ENCODE measurements at places on chromosomes 13 and 19.

DNA sequence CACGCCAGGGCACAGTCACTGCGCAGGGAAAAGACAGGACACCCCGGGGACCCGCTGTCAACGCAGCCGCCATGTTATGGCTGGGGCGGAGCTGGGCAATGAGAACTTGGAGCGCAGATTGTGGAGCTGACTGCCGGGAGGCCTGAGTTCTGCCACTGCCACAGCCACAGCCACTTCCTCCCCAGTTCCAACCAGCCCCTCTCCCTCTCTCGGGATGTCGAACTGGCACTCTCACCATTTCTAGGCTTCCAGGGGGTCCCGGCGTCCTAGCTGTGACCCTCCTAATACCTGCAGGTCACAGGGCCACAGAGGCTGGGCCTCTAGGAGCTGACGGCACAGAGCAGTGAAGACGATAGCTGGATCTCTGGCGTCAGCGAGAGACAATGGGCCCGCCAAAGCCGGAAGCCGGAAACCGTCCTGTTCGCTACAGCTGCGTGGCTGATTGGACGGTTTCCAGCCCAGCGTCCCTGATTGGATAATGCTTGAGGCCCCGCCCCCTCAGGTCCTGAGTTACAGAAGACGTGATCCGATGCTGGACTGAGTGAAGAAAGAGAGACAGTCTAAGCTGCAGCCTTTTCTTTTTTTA lies at the start of gene ZNF506:
Gene ZNF506, minus strand, starts transcription at position 385 of the 586 bp plus-strand sequence. Its CDS starts 147 bp downstream, at position 238.
- peak; percentile 97 for DNase-seq

DNA sequence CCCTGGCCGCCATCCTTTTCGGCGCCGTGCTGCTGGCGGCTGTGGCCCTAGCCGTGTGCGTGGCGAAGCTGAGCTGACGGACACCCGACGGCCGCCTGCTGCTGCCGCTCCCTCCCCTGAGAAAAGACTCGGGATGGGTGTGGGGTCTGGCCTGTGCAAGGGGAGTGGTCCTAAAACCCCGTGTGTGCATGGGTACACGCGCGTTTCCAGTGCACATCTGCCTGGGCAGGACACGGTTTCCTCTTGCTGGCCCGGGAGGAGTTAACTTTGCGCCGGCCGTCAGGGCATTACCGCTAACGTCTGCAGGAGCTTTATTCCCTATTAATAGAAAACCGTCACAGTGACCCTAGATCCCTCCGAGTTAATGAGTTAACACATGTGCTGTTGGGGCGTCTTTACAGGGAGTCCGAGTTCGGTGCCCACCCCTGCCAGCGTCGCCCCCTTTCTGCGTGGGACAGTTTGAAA lies 1.3 kb downstream of the RGS9BP start:
- DNase-seq, result no peak

GRCh38 chr19:41437944-41438574 lies 1.7 kb downstream of the DMAC2 start:
- DNase-seq, result no peak

DNA sequence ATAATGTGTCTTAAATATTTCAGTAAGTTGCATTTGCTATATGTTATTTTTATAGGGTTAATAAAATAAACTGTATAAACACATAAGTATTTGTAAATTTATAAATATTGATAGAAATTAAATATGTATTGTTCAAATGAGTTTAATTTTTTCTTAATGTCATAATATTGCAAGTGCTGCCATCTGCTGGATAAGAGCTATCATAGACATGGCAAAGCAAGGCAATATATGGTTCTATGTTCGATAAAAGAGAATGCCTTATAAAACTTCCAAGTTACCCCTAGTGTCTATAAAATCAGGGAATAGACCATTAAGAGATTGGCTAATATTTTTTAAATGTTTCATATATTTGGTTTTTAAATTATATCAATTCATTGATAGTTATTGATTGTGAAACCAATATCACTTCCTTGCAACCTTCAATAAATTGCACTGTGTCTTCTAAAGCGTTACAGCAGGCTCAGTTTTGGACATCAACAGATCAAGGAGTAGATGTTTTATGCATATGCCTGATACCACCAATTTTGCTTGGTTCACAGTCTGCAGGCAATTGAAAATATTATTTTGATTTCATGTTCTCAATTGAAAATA lies 29.0 kb upstream of the SLITRK6 start:
- DNase-seq, result peak; percentile 2

GRCh38 chr13:66546534-66547379 lies 683.4 kb downstream of the PCDH9 start:
- DNase-seq, result no peak

- DNase-seq, result no peak
Observed at GRCh38 chr19:12629215-12629614, 18.5 kb downstream of the ZNF791 start.

DNA sequence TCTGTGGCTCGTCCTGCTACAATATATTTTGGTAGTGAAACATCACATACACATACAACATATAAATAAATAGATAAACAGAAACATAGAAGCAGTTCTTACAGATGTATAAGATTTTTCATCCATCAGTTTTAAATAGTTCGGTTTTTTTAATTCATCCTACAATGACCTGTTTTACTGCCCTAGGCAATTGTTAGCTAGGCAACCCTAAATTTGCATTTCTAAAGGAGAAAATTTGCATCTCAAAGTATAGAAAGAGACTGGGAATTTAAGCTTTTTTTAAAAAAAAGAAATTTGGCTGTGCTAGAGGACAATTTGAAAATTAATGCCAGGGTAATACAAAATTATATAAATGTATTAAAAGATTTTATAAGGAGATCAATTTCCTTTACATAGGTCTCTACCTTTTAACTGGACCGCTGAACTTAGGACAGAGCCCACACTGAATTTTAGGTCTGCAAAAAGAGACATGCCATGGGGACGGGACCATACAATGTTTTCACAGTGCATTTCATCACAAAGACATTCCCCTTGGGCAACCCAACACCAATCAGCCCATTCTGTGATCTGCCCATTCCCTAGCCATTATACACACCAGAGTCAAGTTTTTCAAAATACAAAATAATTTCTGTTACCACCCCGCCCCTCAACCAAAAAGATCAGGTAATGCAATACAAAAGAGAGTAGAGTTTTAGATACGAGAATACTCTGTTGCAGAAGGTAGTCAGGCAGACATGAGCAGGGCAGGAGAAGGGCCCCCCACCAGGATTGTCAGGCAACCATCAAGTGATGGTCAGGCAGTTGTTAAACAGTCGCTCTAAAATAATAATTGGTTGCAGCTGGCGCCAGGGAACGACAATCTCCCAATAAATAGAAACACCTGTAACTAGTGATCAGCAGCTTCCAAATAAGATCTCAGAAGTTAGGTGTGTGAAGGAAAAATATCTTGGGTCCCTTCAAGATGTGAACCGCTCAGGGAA lies 299.7 kb upstream of the SGCG start:
- no peak for DNase-seq

Data from CD4-positive, alpha-beta T cell treated with Interleukin-1 beta for 1 hour (primary cell).